Frontal cortex (tissue), 4 donors: ENCODE measurements at places on chromosomes 7 and 10.

GRCh38 chr7:139701908-139702307 is 75.9 kb downstream of the HIPK2 start:
- no peak for DNase-seq

GRCh38 chr10:90712529-90712928 is 145.3 kb downstream of the HTR7 start:
- DNase-seq, result no peak

- peak; percentile 10 for DNase-seq
Observed at GRCh38 chr7:2164646-2165045, 68.1 kb downstream of the MAD1L1 start.

DNA sequence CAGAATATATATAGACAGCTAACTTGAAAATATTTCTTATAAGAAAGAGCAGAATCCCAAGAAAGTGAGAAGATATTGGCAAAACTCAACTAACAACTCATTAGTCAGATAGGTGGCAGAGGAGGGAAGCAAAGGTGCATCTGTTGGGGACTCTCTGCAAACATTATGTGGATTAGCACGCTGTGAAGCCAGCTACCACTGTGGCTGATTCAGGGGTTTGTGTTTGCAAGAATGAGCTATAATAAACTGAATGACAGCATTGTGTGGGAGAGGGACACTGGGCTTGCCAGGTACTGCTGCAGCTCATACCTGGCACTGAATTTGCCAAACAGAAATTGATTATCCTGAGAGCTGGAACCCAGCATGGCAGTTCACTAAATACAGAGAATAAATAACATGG is 170.3 kb upstream of the MINDY3 start:
- no peak for DNase-seq

GRCh38 chr10:131792809-131793208 is 108.0 kb upstream of the PPP2R2D start:
- no peak for DNase-seq

DNA sequence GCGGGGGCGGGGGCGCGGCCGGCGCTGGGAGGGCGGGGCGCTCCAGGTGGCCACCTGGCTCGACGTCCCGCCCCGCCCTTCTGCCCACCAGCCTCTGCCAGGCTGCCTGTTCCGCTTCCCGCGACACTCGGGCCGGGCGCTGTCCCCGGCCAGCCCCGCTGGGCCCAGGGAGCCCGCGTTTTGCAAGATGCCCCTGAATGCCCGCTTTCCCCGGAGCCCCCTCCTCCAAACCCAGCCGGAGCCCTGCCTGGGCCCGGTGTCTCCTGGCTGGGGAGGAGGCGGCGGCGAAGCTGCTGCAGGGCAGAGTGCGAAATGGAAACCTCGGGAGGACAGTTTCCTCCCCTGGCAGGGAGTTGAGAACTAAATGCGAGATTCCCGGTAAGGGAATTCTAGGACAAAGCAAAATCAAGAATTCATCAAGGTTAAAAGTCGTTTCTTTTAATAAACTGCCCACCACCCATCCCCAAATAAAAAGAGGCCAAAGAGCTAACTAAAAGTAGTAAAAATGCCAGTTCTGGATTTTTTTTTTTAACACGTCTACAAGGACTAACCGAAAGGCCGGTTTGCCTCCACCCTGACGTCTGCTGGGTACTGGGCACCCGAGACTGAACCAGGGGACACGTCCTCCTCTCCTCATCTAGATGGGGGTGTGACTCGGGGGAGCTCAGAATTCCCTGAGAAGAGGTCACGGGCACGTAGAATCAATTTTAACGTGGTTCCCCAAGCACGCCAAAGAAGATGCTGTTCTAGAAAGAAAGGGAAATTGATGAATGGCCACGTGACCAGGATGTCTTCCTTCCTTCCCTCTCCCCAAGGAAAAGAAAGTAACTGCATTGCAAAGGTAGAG is 200.4 kb upstream of the NFE2L3 start:
- no peak for DNase-seq

GRCh38 chr10:100890673-100891317 is 22.0 kb upstream of the SLF2 start:
- DNase-seq, result no peak

- no peak for DNase-seq
Observed at GRCh38 chr10:485776-486175, 203.7 kb downstream of the DIP2C start.

- DNase-seq, result no peak
Observed at GRCh38 chr10:35042783-35043182, 47.4 kb downstream of the CUL2 start.

DNA sequence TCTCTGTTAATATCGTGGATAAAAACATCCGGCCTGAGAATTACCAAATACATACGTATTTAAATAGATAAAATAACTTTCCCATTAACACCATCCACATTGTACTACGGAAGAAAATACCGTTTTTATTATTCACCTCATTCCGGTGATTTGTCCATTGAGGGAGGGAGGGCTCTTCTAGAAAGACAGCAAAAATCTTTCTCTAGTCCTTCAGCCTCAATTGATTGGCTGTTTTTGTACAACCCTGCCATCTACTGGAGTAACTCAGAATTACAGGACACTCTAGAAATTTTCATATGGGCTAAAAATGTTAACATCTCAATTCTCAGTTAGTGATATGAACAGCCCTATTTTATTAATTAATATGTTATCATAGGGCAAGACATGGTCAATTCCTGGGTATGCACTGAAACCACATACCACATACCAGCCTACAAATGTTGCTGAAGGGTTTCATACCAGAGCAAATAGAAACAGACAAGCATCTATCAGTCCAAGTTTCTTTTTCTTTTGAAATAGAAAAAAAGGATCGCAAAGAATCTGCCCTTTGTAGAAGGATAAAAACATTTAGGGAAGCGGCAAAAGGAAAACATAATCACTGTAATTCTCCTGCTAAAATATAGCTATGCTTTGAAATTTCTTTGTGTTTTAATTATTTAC is 55.8 kb upstream of the CDCA7L start:
- peak; percentile 44 for DNase-seq

GRCh38 chr10:62665771-62666170 is 138.7 kb upstream of the ADO start:
- peak; percentile 35 for DNase-seq

- no peak for DNase-seq
Observed at GRCh38 chr10:49446031-49446430, 50.1 kb upstream of the DRGX start.

- no peak for DNase-seq
Observed at GRCh38 chr10:94521276-94522250, 24.0 kb upstream of the HELLS start.

DNA sequence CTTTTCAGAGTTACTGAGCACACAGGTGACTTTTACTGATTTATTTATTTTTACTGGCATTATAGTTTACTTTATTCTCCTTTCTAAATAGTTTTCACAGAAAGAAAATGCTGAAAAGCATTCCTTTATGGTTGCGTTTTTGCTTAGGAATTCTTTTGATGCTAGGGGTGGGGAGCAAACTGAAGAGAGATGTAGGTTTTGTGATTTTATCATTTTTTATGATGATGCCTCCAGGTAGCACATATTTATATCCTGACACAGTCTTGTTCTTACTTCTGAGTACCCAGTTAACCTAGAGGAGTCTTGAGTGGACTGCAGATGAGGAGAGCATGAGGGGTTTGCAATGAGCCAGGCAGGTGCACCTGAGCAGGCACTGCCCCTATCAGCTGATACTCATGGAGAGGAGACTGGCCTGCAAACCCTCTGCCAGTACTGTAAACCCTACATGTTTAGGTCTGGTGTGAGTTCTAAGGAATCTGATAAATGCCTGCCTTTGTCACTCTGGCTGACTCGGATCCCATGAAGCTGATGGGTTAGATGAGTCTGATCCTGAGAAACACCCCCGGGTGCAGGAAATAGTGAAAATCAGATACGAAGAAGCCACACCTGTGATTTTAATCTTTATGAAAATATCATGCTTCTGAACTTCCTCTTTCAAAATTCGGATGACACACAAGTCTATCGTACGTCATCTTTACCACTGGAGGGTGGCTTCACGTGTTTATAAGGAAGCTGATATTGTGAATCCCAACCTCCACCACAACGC is 302.9 kb downstream of the WDR37 start:
- no peak for DNase-seq
